ENCODE measurements at places on chromosomes 2 and 18.

GRCh38 chr2:50388324-50388723, 643.6 kb downstream of the NRXN1 start:
- DNase-seq = no peak

- DNase-seq = no peak
Observed at GRCh38 chr18:63433334-63433866, 11.1 kb upstream of the VPS4B start.

DNA sequence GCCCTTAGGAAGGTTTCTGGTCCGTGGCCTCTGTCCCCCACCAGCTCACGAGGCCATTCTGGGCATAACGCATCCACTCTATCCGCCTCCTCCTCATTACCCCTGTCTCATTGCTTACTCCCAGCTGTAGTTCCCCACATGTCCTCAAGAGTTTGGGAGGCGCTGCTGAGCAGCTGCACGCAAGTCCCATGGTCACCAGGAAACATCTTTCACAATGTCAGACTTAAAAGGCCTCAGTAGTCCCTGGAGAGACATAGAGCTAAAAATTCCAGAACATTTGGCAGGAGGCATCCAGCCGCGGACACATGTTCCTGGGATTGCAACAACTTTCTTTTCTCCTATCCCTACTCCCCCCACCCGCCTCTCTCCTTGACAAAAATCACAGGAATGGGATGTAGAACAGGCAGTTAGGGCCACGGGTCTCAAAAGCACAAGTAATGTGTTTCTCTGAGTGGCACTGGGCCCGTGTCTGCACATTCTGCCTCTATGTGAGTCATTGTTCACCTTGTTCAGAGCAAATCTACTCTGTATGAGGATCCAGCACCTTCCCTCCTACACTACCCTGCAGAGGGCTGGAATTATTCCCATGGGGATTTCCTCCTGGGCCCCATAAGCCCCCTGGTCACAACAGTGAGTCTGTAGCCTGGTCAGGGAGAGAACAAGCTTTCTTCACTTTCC, 8.1 kb downstream of the LBH start:
- DNase-seq = peak; percentile 79

DNA sequence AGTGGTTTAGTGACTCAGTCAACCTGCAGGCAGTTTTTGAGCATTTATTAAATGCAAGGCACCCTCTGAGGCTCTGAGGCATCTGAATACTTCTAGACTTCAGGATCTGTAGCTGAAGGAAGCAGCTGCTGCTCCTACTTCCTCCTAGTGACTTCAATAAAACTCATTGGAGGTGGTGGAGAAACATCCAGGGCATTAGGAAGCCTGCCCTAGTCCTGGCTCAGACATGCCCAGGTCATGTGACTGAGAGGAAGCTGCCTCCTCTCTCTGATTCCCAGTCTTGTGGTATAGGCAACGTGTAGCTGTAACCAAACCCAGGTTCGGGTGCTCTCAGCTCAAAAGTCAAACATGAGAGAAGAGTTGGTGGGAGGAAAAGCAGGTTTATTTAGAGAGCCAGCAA, 287.2 kb upstream of the GYPC start:
- DNase-seq = peak; percentile 12

GRCh38 chr2:215537611-215538010, 101.7 kb upstream of the FN1 start:
- no peak for DNase-seq

DNA sequence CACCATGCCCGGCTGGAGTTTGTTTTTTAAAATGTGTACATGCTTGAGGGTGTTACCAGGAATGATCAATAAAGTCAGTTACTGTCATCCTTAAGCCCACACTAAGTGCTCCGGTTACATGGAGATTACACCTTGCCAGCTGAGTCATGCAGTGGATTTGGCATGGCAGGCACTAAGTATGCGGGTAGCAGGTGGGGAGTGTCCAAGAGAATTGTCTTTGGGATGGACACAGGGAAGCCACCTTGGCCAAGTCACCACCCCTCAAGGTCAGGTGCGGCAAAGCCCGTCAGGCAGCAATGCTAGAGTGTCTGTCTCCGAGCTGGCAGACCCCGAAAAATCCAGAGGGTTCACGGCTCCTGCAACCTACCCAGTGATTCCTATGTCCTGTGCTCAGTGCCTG, 54.8 kb downstream of the GBX2 start:
- no peak for DNase-seq

DNA sequence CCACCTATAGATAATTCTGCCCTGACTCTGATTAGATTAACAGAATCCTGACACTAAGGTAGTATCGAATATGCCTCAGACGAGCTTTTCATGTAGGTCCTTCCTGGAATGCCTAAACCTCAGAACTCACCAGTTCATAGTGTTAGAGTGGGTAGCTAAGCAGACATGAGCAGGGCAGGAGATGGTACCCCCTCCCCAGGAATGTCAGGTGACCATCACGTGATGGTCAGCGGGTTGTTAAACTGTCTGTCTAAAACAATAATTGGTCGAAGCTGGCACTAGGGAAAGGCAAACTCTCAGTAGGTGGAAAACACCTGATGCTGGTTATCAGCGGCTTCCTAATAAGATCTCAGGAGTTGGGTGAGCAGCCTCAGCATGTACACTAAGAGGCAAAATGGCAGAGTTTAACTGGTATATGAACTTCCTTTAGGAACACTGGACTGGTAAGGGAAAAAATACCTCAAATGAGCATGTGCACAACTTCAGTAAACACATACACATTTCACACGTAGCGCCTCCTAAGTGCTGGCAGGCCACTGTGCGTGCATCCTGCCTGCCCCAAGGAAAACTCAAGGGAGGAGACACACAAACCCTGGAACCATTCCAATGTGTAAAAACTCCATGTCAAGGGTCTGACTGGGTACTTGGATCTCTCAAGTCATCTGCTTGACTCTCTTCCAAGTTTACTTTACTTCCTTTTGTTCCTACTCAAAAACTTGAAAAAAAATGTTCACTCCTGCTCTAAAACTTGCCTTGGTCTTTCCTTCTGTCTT, 339.5 kb downstream of the GULP1 start:
- no peak for DNase-seq

GRCh38 chr2:226875438-226876225, 39.8 kb downstream of the RHBDD1 start:
- no peak for DNase-seq

GRCh38 chr2:235979037-235979436, 189.1 kb downstream of the GBX2 start:
- no peak for DNase-seq

- no peak for DNase-seq
Observed at GRCh38 chr2:33073018-33073417, 126.3 kb downstream of the LTBP1 start.

- DNase-seq = no peak
Observed at GRCh38 chr2:235740821-235741220, 247.0 kb downstream of the AGAP1 start.

DNA sequence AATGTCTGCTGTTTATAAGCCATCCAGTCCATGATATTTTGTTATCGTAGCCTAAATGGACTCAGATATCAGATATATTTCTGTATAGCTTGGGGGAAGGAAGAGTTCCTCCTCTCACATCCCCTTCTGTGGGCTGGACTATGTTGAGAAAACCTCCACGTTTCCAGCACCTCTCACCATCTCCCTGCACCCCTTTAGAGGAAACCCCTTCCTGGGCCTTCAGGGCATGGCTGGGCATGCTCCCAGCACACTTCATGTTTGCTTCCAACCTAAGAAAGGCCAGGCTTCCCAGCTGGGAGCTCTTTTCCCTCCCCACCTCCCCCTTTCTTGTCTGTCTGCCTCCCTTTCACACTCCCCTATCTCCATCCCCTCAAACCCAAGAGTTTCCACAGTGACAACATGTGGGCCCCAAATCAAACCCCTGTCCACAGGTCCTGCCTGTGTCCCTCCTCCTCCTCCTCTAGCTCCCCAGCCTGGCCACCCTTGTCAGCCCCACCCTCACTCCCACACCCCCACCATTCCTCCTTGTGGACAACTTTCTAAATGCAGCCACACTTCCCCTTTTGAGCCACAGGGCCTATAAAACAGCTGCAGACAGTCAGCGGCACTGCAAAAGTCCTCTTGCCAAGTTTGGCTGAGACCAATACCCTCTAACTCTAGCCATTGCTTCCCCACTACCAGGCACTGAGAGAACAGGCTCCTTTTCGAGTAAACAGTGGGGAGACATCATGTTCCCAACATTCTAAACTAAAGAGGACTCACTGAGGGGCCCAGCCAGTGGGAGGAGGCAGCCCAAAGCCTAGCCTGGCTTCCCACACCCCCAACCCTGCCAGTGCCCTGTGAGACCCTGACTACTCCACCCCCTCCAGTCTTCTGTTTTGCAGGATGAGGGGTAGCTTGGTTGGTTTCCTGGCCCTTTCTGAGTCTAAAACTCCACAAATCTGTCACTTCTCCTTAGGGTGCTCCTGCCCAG, 120.5 kb downstream of the ZFP36L2 start:
- peak; percentile 80 for DNase-seq

DNA sequence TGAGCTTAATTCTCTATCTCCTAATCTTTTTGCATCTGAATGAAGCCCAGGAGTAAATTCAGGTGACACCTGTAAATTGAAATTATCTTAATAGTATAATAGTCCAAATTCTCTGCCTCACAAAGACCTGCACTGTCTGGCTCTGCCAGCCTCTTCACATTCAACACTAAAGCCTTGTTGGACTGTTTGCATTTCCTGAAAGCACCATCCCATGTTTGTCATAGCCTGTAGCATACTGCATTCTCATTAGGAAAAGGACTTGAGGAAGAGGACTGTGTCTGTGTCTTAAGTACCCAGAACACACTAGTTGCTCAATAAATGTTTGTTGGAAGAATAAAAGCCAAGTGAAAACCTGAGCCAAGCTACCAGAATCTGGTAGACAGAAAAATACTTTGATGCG, 42.9 kb upstream of the GRHL1 start:
- DNase-seq = no peak

GRCh38 chr2:85649201-85650190, 18.5 kb downstream of the SFTPB start:
- no peak for DNase-seq

GRCh38 chr2:43412114-43412753, 183.6 kb downstream of the THADA start:
- DNase-seq = no peak

GRCh38 chr18:3238742-3239141, 8.9 kb upstream of the MYL12A start:
- no peak for DNase-seq

- no peak for DNase-seq
Observed at GRCh38 chr2:33577084-33577483, 22.0 kb downstream of the FAM98A start.

DNA sequence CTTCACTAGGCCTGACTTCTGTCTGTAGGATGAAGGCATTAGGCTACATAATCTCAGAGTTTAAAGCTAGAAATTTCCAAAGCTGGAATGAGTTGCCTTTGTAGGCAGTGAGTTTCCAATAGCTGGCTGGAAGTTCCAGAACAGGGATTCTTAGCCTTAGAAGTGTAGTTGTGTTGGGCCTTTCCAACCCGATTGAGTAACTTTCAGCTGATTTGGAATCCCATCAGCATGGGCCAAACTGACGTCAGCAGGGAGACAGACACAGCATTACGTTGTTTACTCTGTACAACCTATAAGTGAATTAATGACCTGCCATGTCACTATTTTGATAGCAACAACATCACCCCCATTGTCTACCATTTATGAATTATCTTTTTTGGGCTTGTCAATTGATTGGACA, 56.9 kb downstream of the SETBP1 start:
- no peak for DNase-seq

- no peak for DNase-seq
Observed at GRCh38 chr2:111239107-111239506, 118.4 kb downstream of the BCL2L11 start.

DNA sequence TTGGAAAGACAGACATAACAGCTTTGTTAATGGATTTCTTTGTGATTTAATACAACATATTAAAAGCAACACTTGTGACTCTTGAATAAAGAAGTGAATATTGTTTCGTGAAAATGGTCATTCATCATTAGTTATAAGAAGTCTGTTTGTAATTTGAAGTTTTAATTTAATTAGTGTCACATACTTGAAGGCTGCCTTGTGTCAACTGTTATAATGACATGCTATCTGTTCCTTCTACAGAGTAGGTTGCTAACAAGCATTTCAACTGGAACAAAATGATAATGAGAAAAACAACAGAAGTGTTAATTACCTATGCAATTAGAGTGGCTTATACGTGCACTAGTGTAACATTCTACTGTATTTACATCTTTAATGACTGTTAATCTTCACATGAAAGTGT, 624.7 kb downstream of the LRP1B start:
- DNase-seq = no peak

GRCh38 chr2:109736177-109736827, 57.8 kb upstream of the RGPD5 start:
- DNase-seq = peak; percentile 54

- DNase-seq = no peak
Observed at GRCh38 chr18:53165770-53166169, 825.8 kb downstream of the DCC start.

- no peak for DNase-seq
Observed at GRCh38 chr2:63029058-63029457, 21.6 kb upstream of the OTX1 start.

DNA sequence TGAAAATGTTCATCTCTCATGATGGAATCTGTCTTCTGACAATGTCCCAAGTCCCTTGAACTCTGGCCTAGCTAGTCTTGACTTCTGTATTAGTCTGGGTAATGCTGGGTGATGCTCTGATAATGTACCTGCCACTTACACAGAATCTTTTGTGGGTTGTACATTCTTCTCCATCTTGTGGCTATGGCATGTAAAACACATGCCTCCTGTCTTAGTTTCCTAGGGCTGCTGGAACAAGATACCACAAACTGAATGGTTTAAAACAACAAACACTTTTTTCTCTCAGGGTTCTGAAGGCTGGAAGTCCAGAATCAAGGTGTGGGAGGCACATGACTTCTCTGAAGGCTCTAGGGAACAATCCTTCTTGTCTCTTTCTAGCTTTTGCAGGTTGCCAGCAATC, 57.1 kb downstream of the RAPGEF4 start:
- DNase-seq = no peak

GRCh38 chr18:26555804-26556553, 7.6 kb upstream of the KCTD1 start:
- no peak for DNase-seq

DNA sequence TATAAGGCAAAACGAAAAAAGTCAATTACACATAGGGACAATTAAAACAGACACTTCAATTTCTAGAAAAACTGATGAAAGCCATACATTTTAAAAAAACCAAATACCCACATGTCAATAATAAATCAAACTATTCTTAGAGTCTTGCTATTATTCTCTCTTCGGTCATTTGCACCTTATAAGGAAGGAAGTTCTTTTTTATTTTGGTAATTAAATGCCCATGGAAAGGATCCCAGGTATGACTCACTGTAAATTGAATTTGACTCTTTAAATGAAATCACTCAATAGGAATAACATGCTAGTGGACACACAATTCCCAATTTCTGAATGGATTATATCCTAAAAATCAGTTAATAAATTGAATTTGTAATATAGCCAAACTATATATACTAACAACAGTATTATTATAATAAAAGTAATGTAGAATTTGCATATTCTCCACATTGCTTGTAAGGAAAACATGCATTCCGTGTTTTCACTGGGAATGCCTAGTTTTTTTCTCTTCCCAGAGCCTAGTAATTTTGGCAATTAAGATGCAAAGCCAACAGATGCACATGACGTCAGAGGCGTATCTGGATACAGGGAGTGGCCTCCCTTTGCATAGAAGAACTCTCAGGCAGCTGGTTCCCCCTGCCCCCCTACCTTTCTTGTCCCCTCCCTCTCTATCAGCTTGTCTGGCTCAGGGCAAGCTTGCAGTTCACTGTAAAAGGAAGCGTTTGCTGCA, 153.5 kb upstream of the PGAP1 start:
- no peak for DNase-seq
